ENCODE measurements at places on chromosomes 6 and 20. TPM values are rescaled to one million over a fixed set of nuclear protein-coding genes. Genes with fewer than 3 reads are reported as not detected.

TCF15 gene
- not detected for total RNA-seq

AVP gene
- not detected for total RNA-seq

HLA-DOA gene
- not detected for total RNA-seq

TMEM30A gene
- total RNA-seq = 133 TPM

FAM83B gene
- total RNA-seq = not detected

FRK gene
- 0.05 TPM for total RNA-seq

HLA-DRB1 gene
- not detected for total RNA-seq

RRAGD gene
- total RNA-seq = 33.5 TPM

TCP11 gene
- total RNA-seq = not detected

BAG2 gene
- total RNA-seq = 22.6 TPM

DNA sequence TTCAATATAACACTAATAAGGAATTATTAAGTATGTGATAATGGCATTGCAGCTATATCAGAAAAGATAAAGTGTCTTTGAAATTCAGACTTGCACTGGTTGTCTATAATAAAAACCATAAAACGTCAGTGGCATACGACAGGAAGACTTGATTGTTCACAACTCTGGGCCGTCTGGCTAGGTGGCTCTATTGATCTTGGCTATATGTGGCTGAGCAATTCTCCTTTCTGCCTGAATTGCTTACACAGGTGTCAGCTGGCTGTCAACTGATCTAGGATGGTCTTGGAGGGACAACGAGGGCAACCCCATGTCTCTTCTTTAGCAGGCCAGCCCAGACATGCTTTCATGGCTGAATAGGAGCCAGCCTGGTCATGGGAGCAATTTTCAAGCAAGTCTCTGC is 359.1 kb downstream of the QKI start:
- DNase-seq = no peak

- DNase-seq = peak; percentile 36
These were observed 41.2 kb downstream of the TRAF3IP2 start for GRCh38 chr6:111564482-111564945.

DNA sequence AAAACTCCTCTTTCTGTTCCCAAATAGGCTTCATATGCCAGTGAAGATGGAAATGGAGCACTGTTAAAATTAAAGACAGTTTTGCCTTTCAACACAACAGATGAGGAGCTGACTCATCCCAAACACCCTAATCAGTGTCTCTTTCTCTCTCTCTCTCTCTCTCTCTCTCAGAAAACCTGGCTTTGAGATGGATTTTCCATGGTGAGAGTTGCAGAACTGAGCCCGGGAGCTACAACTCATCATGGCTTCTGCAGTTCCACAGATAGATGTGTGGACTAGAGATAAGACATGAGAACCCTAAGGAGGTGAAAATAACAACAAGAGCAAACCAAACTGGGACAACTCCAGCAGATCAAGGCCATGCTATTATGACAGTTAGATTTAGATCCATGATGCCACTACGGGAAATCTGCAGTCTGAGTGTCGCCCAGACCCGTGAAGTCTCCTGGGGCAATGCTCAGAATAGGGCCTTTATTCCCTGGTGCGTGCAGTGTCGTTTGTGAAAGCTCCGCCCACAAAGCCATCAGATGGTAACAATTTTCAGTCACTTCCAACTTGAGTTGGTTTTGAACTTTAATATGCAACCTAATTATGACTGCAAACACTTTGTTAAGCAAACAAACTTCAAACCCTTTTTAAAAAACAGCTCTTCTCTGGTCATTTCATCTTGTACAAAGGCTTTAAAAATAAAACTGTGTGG is 338.2 kb upstream of the PREP start:
- DNase-seq = no peak

- DNase-seq = no peak
These were observed 17.5 kb downstream of the PIM1 start for GRCh38 chr6:37187321-37188022.

DNA sequence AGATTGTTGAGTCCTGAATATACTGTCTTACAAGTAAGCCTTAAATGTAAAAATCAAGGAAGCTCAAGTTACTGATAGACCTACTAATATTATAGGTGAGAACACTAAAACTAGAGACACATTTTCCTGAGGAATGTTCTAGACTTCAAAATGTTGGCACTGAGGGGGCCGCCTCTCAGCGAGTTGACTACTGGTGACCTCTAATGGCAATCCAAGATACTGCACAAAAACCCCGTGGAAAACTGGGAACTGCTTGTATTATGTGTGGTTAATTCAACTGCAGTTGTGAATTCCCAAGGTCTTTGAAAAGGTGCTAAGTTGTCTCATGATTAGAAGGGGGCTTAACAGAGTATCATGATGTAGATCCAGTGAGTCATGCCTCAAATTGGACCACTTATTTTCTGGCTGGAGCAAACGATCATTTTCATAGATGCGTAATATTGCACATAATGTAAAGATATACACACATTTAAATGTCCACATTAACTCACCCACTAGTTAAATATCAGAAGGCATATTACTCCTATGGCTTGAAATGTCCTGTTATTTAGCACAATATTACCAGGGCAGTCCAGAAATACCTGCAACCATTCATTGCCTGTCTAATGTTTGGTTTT is 336.2 kb downstream of the FOXA2 start:
- DNase-seq = peak; percentile 3

DNA sequence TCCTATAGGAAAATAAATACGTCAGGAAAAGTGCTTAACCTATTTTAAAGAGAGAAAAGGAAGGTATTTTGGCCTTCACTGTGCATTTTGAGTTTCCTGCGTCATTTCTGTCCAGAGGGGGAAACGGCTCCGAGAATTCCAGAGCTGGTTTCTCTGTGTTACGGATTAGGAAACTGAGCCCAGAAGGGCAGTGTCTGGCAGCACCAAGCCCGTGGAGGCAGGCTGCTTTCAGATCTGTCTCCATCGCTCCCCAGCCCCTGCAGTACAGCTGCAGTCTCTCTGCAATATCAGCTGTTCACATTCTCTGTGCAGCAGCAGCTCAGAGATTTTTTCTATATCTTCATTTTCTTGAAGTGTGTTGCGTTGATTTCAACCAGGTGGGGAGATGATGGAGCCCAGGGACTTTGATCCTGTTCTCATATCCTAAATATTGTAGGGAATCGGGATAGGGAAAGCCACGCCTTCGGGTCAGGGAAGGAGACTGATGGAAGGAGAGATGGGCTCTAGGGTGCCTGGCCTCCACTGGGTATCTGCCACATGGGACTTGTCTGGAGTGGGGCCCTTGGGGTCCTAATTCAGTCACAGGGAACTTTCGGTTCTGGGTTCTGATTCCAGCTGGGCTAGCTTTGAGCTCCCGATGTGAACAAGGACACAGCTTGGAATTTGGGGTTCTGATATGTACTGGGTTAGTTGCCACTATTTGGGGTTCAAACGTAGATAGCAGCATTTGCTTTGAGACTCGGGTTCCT is 2.8 kb downstream of the ANKRD60 start:
- no peak for DNase-seq

DNA sequence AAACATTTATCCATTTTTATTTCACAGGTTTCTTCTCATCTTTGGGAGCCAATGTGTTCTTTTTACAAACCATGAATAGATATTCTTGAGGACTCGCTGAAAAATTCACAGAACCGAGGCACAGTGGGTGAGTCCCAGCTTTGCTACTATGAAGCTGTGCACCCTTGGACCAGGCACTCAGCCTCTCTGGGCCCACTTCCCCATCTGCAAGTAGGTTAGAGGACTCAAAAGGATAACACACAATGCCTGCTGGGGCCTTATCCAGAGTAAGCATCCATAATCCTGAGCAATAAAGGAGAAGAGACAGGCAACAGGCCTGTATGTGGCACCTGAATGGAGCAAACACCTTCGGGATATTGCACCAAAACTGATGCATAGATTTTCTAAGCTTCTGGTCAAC is 153.3 kb downstream of the PREX1 start:
- DNase-seq = no peak

DNA sequence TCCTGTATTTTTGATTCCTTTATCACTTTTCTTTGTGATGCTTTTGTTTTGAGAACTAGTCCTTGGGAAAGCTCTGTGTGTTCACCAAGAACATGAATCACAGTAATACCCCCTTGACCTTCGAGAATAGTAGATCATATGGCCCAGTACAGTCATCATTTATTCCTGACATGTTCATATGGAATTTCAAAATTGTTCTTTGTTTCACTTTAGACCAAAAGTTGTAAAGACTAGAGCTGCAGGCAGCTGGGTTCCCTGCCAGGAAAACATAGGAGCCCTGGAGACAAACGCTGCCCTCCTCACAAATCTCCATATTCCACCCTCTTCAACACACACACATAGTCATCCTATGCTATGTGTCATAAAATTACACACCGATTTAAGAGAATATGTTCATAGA is 621.2 kb upstream of the EYS start:
- peak; percentile 22 for DNase-seq

- DNase-seq = no peak
These were observed 11.3 kb downstream of the RAMACL start for GRCh38 chr6:166575205-166575604.

DNA sequence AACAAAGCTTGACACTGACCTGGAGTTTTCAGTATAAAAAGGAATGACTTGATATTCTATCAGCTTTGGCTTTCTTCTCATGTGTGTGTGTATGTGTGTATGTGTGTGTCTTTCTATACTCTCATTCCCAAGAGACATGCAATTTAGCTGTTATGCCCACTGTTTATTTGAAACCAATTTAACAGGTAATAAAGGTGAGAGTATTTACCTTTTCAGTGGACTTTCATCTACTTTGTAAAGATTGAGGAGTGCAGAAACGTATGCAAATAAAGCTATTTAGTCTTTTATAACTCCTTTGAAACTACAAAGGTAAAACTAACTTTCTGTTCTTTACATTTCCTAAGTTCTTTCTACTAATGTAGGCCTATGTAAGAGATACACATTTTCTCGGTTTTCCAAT is 103.5 kb upstream of the HS3ST5 start:
- no peak for DNase-seq

DNA sequence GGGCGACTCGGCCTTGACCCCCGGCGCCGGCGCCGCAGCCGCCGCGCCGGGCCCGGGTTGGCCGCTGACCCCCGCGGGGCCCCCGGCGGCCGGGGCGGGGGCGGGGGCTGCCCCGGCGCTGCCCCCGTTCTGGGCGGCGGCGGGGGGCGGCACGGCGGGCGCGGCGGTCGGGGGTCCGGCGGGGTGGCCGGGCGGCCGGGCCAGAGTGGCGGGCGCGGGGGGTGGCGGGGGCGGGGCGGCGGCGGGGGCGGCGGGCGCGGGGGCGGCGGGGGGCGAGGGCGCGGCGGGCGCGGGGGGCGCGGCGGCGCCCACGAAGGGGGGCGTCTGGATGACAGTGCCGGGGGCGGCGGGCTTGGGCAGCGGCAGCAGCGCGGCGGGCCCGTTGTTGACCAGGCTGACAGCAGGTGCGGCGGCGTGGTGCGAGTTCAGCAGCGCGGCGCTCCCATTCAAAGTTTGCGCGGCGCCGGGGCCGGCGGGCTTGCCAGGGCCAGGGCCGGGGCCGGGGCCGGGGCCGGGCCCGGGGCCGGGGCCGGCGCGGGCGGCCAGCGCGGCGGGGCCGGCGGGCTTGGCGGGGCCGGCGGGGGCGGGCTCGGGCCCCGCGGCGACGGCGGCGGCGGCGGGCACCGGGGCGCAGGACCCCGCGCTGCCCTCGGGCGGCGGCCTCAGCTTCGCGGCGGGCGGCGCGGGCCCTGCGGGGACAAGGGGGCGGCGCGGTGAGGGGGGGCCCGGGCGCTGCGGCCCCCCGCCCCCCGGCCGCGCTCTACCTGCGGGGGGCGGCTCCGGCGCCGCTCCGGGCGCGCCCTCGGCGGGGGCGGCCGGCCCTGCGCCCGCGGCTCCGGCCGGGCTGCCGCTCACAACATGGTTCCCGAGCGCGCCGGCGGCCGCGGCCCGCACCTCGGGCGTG is 659 bp downstream of the TAF4 start:
- no peak for DNase-seq

DNA sequence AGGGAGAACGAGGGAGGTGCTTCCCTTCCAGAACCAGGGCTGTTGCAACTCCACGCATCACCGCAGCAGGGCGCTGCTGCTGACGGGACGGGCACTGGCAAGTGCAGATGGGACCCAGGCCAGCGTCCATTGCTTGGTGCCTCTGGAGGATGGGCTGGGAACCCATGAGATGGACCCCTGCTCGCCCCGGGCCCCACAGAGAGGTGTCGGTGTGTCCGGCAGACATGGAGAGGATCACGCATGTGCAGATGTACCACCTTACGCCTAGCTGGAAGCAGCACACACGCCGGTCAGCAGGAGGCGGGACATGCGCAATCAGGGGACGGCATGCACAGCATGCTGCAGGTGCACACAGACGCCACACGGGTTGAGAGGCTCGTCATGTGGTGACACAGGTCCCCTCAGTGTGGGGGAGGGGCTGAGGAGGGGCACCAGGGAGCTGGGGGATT is 5.7 kb downstream of the CABLES2 start:
- no peak for DNase-seq

DNA sequence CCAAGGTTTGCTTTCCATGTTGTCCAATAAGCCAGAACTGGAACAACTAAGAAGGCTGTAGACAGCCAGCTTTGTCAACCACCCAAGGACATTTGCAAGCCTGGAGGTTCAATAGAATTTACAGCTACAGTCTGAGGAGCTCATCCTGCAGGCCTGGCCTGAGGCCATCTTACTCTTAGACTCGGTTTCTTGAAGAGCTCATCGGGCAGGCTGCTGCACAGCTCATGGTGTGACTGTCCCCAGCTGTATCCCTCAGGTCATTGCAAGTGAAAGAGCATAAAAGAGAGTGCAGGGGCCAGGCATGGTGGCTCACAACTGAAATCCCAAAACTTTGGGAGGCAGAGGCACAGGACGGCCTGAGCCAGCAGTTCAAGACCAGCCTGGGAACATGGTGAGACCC is 96.9 kb upstream of the FOXQ1 start:
- no peak for DNase-seq

DNA sequence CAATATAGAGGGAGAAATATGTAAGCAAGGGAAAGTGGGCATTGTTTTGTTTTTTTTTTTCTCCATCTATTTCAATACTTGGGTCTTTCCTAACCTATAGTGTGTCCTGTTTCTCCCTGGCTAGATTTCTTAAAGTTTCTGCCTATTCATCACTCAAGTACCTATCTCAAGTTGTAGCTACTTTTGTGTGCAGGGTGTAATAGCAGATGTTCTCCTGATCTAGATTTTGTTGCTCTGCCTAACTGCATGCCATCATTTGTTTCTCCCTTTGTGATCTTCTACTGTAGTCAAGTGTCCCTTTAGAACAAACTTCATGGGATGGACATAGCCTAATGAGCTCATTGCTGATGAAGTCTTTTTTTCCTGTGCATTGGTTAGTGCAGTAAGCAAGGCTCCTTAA is 45.8 kb downstream of the TOP1 start:
- DNase-seq = no peak

DNA sequence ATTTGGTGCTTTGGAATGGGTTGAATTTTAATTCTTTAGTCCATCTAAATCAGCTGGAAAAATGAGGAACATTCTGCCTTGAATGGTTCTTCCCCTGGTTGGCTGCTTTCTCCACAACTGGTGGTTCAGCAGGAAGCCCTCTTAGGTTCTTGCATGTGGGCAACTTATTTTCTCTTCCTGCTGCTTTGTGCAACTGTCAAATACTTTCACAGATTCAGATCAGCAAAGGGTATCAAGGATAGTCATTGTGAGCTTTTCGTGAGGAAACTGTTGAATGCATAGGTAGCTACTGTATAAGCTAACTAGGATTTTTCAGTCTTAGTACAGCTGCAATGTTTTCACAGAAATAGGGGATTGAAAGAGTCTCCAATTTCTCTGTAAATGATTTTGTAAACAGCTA is 72.9 kb upstream of the MRAP2 start:
- DNase-seq = no peak

- no peak for DNase-seq
These were observed 107.7 kb upstream of the SCP2D1 start for GRCh38 chr20:18705910-18706309.

Data from A172 (cell line).